ENCODE measurements at places on chromosomes 4 and X.

- no peak for DNase-seq
These were observed 390.1 kb downstream of the ADAM29 start for GRCh38 chr4:175308236-175308635.

DNA sequence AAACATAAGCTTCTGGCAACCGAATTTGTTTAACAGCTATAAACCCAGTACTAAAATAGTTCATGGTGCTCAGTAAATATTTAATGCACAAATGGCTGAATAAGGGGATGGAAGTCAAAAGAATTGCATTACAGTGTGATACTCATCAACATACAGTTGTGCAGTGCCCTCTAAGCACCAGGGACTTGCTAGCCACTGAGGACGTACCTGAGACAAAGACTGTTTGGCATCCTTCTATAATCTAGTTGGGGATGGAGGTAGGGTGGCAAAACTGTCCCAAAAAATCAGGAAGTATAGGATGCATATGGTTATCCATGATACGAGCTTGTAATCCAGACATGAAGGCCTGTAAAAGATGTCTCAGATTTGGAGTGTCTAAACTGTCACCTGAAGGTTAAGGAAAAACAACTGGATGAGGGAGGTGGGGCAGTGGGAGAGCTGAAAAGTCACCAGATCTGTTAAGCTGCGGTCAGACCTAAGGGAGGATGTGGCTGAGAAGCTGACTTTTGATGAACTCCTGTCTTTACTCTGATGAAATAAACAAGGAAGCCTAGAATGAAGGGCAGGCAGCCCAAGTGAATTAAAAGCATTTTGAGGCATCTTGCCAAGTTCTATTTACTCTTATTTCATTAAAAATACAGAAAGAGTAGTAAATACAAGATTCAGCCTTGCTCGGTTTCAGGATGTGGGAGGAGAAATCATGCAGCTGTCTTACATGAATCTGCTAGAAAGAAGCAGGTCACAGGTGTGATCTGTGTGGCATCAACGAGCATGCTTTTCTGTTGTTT, 12.0 kb upstream of the CD38 start:
- peak; percentile 12 for DNase-seq

- peak; percentile 42 for DNase-seq
These were observed 10.0 kb downstream of the MSL3 start for GRCh38 chrX:11768039-11768438.

DNA sequence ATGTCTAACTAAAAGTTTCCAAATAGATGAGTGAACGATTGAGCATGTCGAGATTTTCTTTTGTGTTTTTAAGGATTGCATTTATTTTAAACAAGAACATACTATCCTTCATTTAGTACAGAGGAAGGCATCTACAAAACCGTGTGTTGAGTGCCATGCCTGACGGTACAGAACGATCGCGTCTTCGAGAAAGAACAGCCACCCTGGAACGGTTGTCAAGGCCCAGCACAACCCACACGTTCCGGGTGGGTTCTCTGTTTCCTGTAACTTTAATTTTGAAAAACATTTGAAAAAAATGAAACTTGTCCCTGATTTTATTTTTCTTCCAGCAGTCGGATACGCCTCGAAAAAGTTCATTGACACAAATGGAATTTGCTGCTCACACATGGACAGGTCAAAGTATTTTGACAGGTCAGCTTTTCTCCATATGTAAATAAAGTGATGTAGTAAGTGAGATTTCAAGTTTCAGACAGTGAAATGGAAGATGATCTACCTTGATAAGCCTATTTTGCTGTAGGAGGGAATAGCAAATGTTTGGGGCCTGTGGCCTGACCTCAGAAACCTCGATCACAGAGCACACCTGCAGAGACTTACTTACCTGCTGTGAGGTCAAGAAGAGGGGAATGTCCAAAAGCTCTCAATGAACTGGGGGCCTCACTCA, 24.4 kb upstream of the CYP4V2 start:
- DNase-seq = no peak

- no peak for DNase-seq
These were observed 959.7 kb upstream of the LCORL start for GRCh38 chr4:18981234-18981615.

DNA sequence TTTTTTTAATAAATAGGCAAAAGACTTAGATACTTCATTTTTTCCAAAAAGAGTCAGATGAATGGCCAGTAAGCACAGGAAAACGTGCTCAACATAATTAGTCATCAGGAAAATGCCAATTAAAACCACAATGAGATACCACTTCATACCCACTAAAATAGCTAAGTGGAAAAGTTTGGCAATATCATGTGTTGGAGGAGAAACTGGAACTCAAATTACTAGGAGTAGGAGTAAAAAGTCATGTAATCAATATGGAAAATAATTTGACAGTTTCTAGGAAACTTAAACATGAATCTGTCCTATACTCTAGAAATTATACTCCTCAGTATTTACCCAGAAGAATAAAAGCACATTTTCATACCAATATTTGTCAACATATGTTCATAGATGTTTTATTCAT, 449.8 kb downstream of the INPP4B start:
- DNase-seq = no peak

- DNase-seq = no peak
These were observed 179.6 kb upstream of the TENM3 start for GRCh38 chr4:182063651-182064050.
